ENCODE measurements at places on chromosomes 11 and 22. TPM values are rescaled to one million over a fixed set of nuclear protein-coding genes. Genes with fewer than 3 reads are reported as not detected.

COX8A gene
- polyA plus RNA-seq, result 824 TPM

HBB gene
- not detected for polyA plus RNA-seq

NUMA1 gene
- 111 TPM for polyA plus RNA-seq

KIRREL3 gene
- polyA plus RNA-seq, result 3.7 TPM

MMP3 gene
- polyA plus RNA-seq, result 39.3 TPM

ARHGAP20 gene
- 0.78 TPM for polyA plus RNA-seq

SLC6A5 gene
- not detected for polyA plus RNA-seq

MMP8 gene
- polyA plus RNA-seq, result not detected

PARVA gene
- 27.6 TPM for polyA plus RNA-seq

All from SK-N-SH (cell line).